ENCODE measurements at places on chromosomes 16 and 17.

GRCh38 chr16:6827267-6827666 lies 505.4 kb upstream of the RBFOX1 start:
- no peak for DNase-seq

DNA sequence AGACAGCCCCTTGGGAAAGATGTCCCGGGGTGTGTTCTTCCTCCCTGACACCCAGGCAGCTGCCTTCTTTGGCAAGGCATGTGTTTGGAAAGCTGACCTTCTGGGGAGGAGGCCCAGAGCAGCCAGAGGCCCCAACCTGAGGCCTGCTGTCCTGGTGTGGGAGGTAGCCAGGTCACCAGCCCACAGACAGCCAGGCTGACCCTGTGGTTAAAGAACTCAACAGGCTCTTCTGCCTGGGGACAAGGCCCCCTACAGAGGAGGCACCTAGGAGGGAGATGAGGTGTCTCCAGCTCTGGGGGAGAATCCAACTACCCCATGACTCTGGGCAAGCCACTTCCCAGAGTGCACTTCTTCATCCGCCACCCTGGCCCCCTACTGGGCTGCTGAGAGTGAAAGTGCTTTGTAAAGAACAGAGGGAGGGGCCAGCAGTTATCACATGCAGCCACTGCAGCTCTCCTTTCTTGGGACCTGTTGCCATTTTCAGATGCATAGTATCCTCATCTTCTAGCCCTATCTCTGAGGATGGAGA lies 13.1 kb upstream of the SREBF1 start:
- DNase-seq: no peak

DNA sequence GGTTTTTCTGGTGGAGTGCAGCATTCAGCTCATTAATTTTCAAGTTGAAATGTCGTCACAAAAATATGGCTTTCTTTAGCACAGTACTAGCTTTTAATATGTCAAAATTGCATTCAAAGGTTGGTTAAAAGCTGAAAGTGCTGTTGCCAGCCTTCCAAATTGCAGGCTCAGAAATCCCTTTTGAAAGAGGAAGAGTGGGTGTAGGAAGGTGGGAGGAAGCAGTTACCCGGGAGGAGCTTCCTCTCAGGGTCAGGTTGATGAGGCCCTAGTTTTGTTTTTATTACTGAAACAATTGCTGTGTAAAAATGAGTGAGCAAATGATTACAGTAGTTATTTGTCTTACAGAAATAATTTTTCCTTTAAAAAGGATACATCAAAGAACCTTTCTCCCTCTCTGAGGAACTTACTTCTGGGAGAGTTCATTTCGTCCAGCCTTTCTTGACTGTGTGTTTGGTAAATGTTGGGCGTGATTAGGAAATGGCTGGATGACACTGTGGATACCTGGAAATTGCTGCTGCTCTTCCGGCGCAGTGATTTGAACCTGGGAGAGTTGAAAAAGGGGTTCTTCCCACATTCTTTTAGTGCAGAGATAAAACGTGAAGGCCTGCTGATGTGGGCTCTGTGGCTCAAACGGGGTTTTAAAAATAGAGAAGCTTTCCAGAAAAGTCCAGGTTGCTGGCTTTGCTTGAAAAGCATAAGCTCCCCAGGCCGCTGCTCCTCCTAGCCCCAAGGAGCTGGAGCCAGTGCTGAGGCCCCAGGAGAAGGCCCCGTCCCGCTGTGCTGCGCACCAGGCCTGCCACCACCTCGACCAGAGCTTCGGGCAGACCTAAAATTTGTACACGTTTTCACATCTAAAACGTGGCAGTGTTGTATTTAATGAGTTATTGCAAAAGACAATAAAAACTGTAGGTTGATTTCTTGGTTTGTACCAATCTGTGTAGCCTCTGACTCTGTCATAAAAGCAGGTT lies 41.7 kb downstream of the SEC14L1 start:
- DNase-seq: no peak

DNA sequence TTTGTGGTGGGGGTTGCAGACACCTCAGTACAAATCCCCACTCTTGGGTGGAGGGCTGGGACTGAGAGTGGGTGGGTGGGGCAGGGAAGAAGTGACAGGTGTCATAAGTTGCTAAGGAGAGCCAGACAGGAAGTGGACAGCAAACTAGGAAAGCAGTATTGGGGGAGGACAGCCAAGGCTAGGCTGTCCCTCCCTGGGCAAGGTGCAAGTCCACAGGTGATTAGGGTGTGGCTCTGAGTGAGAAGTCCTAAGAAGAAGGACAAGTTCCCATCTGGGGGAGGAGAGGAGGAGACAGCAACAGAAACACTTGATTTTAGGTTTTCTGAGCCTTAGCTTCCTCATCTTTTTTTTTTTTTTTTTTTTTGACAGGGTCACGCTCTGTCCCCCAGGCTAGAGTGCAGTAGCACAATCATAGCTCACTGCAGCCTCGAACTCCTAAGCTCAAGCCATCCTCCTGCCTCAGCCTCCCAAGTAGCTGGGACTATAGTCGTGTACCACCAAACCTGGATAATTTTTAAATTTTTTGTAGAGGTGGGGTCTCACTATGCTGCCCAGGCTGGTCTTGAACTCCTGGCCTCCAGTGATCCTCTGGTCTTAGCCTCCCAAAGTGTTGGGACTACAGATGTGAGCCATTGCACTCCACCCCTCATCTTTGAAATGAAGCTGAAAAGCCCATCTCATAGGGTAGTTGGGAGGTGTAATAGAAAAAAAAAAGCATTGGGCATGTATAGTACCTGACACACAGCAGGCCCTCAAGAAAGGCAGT lies 2.5 kb downstream of the MAPK3 start:
- DNase-seq: no peak

DNA sequence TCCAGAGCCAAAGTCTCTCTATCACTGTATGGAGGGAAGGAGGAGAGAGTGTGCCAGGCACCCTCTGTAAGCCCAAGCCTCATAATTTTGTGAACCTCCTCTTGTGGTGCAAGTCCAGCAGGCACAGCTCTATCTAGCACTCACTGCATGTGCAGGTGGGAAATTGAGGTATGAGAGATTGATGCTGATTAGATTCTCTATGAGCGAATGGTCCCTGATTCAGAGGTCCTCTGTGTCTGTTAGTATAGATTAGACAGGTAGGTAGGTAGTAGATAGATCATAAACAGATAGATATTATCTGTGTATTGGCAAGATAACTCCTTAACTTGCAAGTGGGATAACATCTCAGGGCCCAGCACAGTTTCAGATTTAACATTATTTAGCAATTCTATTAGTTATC lies 209.5 kb downstream of the CNTNAP4 start:
- no peak for DNase-seq

Data from BE2C (cell line).